ENCODE measurements at places on chromosomes 3 and 15.

DNA sequence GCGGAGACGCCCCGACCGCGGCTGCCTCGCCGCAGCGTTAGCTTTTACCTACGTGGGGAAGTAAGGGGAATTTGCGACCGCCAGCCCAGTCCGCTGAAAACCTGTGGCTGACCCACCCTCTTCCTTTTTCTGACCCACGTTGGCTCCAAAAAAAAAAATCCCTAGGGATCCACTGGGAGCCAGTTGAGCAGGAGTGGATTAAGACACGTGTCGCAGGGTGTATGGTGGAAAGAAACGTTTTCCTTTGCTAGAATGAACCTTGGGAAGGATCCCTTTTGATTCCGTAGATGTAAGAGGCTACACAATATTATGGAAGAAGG is 575 bp upstream of the PCYT1A start:
- DNase-seq: peak; percentile 47

DNA sequence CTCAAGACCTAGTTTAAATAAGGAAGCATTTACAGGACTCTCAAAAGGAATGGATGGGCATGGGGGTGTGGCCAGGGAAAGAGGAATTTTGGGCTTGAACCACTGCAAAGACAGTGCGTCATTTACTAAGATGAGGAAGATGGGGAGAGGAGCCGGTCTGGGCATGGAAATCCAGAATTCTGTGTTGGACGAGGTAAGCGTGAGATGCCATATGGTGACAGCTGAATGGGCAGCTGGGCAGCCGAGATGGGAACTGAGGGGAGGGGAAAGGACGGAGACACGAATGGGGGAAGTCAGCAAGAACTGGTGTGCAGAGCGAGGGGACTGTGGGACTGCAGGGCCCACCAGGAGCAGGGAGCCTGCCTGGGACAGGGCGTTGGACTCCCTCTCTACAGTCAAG is 24.2 kb downstream of the TMEM44 start:
- DNase-seq: no peak

GRCh38 chr3:35521196-35521595 is 118.1 kb upstream of the ARPP21 start:
- no peak for DNase-seq

DNA sequence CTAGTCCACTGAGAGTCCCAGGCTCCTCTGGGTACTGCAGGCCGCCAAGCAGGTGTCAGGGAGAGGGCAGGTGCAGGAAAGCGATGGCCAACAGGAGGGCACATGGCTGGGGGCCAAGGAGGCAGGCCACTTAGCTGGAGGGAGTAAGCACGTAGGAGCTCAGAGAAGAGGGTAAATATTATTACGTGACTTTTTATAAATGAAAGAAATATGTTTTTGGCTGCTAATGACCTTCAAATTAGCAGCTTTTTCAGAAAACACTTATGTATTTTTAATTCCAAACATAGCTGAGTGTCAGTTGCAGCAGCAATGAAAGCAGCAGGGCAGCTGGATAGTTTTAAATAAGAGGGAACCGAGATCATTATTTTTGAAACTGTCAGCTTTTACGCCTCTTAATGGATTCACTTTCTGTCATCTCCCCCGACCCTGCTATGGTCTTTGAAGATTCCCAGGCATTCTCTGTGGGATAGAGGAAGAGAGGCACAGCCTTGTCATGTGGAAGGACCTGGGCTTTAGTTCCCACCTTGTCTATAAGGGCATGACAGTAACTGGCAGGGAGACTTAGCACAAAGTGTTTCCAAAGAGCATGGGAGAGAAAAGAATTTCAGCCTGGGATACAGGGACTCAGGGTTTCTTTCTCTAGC is 477.1 kb downstream of the EPHB1 start:
- no peak for DNase-seq

- DNase-seq: no peak
These were observed 317.0 kb downstream of the VGLL3 start for GRCh38 chr3:86673991-86674390.

GRCh38 chr3:9373465-9373864 is 10.6 kb downstream of the THUMPD3 start:
- no peak for DNase-seq

GRCh38 chr3:151550642-151551041 is 89.8 kb upstream of the IGSF10 start:
- no peak for DNase-seq

DNA sequence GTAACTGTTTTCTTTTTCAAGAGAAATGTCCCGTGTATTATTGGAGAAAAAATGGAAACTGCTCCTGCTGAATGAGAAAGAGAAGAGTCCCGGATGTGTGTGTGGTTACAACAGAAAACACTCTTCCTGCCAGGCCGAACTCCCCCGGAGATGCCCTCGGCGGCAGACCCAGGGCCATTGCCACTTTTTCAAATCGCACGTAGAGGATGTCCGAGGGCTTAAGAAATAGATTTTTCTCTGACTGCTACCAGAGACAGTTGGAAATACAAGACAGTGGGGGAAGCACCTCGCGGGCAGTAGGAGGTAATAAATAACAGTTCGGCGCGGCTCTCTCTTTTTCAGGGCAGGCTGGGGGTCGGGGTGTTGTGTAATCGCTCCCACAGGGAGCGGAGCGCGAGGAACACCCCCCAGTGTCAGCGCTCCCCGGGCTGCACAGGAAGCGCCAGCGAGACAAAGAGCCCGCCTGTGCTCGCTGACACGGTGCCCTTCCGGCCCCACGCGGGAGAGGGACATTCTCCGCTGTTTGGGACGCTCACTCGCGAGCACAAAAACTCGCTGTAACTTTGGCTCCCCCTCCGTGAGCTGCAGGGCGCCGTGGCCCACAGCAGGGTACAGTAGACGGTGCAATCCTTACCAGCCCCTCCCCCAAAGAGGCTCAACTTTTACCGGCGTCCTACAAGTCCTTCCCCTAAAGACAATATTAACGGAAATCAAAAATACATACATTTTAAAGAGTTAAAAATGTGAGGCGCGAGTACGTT is 1.1 kb downstream of the VGLL4 start:
- DNase-seq: peak; percentile 42

DNA sequence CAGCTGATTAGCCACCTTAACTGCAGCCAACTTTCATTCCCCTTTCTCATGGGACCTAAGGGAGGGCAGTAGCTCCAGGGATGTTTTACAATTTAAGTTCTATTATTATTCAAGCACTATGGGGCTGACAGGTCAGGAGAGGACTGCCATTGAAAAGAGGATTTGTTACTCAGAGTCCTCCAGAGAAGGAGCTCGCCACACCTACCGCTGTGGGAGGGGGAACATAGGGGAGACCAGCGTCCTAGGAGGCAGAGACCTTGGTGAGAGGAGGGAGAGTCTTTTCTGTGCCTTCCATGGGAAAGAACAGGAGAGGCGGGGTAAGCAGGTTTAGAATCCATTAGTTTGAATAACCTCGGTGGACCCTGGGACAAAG is 14.4 kb downstream of the ATP10A start:
- DNase-seq: no peak

- DNase-seq: no peak
These were observed 1.4 kb upstream of the ILDR1 start for GRCh38 chr3:122023335-122023910.

- no peak for DNase-seq
These were observed 49.5 kb downstream of the MYLK start for GRCh38 chr3:123834631-123835030.

DNA sequence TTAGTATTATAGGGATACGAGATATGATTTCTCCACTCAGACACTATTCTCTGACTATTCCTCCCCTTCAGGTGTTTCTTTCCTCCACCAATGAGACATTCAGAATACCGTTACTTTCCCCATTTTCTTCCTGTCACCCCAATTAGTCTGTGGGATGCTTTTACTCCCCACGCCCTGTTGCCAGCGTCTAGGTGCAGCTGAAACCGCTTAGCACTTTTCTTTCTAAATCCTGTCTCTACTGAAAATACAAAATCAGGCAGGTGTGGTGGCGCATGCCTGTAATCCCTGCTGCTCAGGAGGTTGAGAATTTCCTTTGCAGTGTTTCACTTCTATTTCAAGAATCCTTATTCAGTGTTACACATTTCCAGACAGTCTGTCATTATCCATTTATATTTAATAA is 49.6 kb upstream of the DLG1 start:
- DNase-seq: no peak

GRCh38 chr3:58052373-58053273 is 44.4 kb downstream of the FLNB start:
- no peak for DNase-seq

- DNase-seq: no peak
These were observed 969 bp upstream of the BSN start for GRCh38 chr3:49553324-49553691.

- DNase-seq: no peak
These were observed 130.5 kb upstream of the MCTP2 start for GRCh38 chr15:94100863-94101262.

DNA sequence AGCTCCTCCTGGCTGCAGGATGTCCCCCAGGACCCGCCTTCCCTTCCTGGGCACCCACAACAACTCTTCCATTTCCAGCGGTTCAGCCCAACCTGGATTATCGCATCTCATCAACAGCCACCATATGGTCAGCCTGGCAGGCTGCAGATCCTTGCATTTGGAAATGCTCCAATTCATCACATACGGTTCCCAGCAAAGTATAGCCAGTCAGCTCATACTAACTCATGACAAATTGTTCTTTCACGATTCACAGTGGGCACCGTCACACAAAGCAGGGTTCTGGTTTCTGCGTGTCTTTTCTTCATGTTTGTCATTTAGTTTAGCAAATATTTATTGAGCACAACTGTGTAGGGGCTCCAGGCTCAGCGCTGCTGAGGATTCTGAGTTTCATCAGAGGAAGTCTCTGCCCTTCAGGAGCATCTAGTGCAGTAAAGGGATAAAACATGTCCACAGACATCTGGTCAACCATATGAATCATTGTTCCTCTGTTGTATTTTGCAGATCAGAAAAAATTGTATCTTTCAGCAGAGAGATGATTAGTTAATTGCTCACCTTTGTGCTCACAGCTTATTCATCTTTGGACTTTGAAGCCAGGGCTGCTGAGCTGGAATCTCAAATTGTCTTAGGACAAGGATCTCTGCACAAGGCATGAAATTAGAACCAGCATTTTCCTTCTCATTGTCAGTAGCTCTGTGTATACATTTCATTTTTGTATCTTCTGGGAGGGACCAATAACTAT is 125.1 kb downstream of the GABRG3 start:
- no peak for DNase-seq

DNA sequence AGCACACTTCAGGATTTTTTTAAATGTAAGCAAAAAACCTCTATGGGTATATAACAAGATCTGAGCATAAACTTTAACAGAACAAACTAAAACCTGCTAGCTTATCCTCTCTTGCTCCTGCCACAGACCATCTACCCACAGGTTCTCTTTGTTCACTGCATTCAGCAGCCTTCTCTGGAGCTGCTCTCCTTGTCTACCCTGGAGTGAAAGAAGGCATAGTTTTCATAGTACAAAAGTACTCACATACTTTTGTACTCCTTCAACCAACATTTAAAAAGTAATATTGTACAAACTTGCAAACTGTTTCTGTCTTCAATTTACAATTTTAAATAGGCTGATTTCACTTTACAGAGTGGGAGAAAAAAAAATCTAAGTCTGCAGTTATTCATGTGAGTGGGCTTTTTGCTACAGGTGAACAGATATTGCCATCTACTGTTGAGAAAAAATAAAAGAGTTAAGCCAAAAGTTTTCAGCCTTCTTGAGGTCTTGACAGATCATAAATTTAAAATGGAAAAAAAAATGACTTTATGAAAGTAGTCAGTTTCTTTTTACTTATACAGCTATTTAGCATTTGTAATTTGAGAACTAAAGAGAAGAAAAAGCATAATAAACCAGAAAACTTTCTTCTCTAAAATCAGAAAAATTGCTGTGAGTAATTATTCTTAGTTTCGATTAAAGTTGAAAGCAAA is 20.4 kb downstream of the TERC start:
- no peak for DNase-seq

DNA sequence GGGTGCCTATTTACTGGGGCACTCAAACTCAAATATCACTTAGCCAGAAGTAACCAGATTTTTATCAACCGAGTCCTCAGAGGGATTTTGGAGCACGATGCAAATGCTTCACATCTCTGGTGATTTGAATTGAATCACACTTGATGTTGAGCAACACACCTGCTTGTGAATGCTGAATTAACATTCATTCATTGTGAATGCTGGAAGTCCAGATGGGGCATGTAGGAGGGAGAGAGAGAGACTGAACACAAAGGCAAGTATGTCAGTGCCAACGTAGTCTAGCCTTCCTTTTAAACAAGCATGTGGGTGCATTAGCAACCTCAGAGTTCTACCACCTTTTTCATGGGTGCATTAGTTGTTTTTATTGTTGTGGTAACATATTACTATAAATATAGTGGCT is 156.2 kb downstream of the ADAMTSL3 start:
- DNase-seq: no peak

GRCh38 chr15:38440353-38441129 is 13.4 kb upstream of the FAM98B start:
- DNase-seq: no peak

DNA sequence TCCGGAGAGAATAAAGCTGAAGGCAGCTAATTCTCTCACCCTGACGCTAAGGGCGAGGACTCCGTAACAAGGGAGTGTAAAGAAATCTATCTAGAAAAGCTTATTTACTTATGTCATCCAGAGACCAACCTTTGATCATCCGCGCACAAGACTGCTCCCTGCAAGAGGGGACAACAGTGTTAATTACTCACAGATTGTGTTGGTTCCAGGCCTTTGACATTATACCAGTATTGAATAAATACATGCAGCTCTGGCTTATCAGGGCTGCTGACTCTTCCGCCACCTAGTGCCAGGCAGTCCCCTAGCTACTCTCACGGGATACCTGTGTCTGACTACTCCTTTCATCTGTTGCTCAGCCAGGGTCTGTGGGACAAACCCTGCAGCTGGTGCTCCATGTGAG is 211.7 kb downstream of the DTWD1 start:
- DNase-seq: no peak

GRCh38 chr3:31170932-31171670 is 276.6 kb upstream of the GADL1 start:
- no peak for DNase-seq

DNA sequence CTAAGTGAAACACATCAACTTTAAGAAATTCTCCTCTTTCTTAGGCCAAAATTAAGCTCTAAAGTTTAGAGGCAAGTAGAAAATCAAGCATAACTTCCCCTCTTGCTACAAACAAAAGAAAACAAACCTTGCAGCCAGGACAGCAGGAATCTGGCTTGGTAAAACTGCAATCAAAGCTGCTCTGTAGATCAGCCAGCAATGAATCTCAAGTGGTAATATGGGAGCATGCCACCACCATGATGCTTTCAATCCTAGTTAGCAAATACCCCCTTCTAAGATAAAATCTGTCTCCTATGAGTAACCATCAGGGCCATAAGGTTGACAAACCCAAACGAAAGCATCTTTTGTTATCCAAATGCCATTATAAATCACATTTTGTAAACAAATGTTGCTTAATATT is 208.3 kb upstream of the PLSCR5 start:
- DNase-seq: no peak

Data from T-helper 17 cell (primary cell).